Stimulated activated CD4-positive, alpha-beta T cell treated with anti-CD3 and anti-CD28 coated beads, Interleukin-15, amount 100 ng/mL, for 1 hour (primary cell): ENCODE measurements at places on chromosomes 3 and 15.

DNA sequence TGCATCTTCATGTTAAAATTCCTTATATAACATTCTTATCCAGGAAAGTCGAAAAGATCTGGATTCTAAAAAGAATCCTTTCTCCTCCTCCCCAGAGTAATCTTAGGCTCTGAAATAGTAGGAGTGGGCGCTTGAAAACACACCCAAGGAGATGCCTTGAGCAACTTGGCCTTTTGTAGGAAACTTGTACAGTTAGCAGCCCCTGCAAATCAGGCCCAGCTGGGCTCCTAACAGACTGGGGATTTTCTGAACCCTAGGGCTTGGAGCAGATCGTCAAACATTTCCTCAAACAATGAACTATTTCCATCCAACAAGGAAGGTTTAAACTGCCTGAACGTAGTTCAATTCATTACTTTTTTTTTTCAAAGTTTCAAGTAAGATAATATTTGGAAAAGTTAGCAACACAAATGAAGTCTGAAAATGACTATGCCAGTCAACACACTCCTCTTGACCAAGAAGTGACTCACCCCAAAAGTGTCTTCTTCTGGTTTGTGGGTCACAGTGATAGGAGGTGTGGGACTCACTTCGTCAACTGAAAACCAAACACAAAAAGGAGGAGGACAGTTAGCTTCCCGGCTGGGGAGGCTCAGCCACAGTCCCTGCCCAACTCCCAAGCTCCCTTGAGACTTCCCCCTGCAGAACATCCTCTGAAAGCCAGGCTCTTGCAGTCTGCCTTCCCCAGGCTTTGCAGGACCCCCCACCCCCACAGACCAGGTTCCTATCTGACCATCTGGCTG is 129.7 kb downstream of the NTRK3 start:
- DNase-seq, result no peak

- no peak for DNase-seq
Measured at GRCh38 chr3:59733041-59733809, 683.4 kb upstream of the CFAP20DC start.

- no peak for DNase-seq
Measured at GRCh38 chr3:136277634-136278033, 27.5 kb downstream of the PCCB start.

GRCh38 chr3:17356585-17356984 is 385.8 kb downstream of the TBC1D5 start:
- DNase-seq, result no peak

- DNase-seq, result no peak
Measured at GRCh38 chr3:163601426-163601825, 1476.9 kb downstream of the SI start.

DNA sequence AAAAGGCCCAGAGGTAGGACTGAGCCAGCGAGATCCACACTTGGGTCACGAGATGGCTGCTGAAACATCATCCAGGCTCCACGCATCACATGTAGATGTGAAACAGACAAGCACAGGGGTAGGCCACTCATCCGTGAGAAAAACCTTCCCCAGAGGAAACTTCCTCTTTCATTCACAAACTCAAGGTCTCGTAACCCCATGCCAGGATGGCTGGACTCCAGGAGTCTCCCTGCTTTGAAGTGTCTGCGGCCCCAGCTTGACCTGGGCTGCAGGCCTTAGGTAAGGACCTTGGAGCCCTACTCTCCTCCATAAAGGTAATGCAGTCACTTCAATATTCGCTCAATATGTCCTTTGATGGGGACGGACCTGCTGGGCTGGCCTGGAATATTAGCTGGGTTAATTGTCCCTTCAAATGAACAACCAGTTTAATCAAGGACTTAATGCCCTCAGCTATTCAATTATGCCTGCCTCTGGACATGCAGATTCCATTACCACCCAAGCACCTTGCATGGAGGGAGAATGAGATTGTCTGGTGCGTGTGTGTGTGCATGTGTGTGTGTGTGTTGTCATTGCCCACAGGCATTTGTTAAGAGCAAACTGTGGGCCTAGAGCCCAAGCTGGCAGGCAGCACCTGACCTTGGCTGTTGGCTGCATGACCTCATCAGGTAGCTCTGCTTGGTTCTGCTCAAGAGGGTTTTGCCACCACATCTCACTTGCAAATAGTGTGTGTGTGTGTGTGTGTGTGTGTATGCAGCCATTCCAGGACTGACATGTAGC is 186.9 kb upstream of the TLE3 start:
- DNase-seq, result no peak

GRCh38 chr15:47971637-47972036 is 149.2 kb upstream of the SLC24A5 start:
- DNase-seq, result no peak

DNA sequence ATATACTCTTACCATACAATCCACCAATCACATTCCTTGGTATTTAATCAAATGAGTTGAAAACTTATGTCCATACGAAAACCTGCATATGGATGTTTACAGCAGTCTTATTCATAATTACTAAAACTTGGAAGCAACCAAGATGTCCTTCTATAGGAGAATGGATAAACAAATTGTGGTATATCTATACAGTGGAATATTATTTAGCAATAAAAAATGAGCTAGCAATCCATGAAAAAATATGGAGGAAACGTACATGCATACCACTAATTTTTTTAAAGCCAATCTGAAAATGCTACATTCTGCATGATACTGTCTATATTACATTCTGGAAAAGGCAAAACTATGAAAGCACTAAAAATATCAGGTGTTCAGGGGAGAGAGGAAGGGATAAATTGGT is 73.9 kb upstream of the LPP start:
- no peak for DNase-seq

- no peak for DNase-seq
Measured at GRCh38 chr3:183981990-183982644, 35.6 kb downstream of the ABCC5 start.

- no peak for DNase-seq
Measured at GRCh38 chr3:169323578-169324451, 339.7 kb downstream of the MECOM start.

DNA sequence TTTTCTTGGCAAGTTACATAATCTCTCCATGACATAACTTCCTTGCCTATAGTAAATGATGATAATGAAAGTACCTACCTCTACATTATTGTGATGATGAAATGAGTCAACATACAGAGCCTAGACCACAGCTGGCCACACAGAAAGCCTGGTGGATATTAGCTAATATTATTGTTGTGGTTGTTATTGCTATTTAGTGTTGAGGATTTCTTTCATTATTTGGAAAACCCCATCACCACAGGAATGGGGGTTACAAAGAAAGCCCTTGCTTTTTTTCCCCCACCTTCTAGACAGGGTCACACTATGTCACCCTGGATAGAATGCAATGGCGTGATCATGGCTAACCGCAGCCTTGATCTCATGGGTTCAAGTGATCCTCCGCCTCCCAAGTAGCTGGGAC is 125.0 kb downstream of the PDZRN3 start:
- DNase-seq, result no peak

DNA sequence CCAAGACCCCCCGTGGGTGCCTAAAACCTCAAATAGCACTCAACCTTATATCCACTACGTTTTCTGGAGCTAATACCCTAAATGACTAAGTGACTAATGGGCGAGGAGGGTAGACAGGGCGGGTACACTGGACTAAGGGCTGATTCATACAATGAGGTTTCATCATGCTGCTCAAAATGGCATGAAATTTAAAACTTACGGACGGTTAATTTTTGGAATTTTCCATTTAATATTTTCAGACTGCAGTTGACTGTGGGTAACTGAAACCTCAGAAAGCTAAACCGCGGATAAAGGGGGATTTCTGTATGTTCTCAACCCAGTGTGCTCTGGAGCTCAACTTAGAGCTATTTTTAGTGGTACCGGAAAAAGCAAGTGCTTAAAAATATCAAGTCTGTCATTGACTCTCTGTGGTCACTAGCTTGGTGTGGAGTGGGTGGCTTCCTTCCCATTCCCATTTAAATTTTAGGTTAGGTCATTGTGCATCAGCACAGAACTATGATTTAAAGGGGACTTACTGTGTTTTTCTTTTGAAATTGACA is 72.9 kb downstream of the LRRC28 start:
- DNase-seq, result no peak

- peak; percentile 1 for DNase-seq
Measured at GRCh38 chr3:25441234-25441856, 13.3 kb downstream of the RARB start.

DNA sequence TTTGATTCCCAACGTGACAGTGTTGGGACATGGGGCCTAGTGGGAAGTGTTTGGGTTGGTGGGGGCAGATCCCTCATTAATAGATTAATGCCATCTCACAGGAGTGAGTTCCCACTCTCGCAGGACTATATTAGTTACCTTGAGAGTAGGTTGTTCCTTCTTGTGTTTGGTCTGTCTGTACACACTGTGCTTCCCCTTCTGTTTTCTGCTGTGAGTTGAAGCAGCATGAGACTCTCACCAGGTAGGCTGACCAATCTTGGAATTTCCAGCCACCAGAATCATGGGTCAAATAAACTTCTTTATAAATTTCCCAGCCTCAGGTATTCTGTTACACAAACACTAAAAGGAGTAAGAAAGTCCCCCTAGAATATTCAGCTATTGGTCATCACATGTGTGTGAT is 145.4 kb downstream of the ERC2 start:
- no peak for DNase-seq

- DNase-seq, result no peak
Measured at GRCh38 chr15:62883938-62884479, 158.5 kb upstream of the TPM1 start.
